ENCODE measurements at places on chromosomes 11 and 22.

GRCh38 chr11:587978-588380, 11.7 kb downstream of the PHRF1 start:
- peak; percentile 37 for DNase-seq

DNA sequence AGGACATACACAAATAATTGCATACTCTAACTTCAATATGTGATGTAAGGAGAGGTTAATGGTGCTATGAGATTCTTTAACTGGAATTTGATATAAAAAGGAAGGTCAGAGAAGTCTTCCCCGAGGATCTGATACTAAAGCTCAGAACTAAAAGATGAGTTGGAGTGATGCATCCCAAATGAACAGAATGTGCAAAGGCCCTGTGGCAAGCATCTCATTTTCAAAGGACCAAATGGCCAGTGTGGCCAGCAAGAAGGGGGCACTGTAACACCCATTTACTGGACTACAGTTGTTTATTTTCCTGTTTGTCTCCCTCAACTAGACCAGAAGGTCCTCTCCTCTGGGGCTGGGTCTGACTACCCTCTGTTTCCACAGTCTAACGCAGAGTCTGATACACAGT, 114.9 kb upstream of the ASPHD2 start:
- DNase-seq: no peak

DNA sequence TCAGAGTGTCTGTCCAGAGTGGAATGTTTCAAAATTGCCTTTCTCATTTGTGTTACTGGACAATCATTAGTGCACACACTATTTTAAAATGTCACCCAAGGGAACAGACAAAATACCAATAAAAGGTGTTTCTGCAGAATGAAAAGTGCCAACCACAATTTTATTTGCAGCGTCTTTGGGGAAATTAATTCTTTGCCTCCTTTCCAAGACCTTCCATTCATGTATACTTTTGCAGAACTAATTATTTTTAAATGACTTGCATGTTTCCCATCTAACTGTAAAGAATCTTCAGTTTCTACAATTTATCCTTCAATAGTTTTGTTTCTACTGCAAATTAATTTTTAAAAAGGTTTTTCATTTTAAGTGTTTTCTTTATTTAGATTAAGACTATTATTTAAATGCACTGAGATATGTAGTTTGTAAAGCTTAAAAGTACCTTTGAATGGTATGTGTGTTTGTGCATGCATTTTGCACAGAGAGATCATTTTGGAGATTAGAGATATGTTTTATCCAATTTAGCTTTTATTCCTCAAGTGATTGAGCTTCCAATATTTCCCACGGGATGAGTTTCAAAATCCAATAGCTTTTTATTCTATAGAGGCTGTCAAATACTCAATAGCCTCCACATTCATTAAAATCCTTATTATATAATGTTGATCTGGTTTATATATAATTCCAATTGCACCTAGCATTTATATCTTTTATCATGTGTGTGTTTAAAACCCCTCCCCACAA, 1235.7 kb downstream of the LRRC4C start:
- DNase-seq: no peak

GRCh38 chr22:40414311-40414710, 43.9 kb downstream of the SGSM3 start:
- DNase-seq: no peak

- DNase-seq: no peak
These were observed 7.3 kb downstream of the DNAL4 start for GRCh38 chr22:38786631-38787030.

DNA sequence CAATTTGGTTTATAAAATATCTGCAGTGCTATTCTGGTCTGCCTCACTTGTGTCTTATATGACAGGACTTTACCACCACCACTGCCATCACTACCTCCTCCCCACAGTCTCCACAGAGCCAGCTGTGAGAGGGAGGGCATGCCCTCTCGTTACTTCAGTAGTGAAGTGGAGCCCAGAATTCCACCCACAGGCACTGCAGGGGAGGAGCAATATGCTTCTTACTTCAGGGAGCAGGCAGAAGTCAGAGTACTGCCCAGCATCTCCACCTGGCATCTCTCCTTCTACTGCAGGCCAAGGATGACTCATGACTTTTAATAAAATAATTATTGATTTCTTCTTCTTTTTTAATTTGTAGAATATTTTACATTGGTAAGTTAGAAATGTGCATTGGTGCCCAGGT, 255.5 kb downstream of the DYNC2H1 start:
- no peak for DNase-seq

- DNase-seq: no peak
These were observed 62.2 kb downstream of the MYEOV start for GRCh38 chr11:69355959-69356702.

GRCh38 chr11:68390315-68390714, 70.2 kb upstream of the PPP6R3 start:
- no peak for DNase-seq

DNA sequence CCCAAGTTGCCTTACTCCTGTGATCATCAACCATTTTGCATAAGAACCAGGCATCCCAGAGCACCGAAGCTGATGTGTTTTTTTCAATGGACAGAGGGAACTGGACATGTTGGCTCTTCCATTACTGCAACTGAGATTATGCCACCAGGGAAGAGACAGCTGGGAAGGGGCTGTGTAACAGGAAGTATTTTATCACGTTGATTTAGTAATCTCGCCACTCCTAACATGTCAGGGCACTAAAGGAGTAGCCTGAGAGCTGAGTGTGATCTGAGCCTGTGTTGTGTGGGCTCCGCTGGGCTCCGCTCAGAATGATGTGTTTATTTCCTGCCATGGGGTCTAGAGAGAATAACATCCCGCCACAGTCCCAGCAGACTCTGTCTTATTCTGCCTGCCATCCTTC, 165.4 kb downstream of the GRIK4 start:
- DNase-seq: no peak

- DNase-seq: no peak
These were observed 126.3 kb downstream of the CADM1 start for GRCh38 chr11:115377882-115378296.

- no peak for DNase-seq
These were observed 983.3 kb downstream of the OPCML start for GRCh38 chr11:132549001-132549400.

DNA sequence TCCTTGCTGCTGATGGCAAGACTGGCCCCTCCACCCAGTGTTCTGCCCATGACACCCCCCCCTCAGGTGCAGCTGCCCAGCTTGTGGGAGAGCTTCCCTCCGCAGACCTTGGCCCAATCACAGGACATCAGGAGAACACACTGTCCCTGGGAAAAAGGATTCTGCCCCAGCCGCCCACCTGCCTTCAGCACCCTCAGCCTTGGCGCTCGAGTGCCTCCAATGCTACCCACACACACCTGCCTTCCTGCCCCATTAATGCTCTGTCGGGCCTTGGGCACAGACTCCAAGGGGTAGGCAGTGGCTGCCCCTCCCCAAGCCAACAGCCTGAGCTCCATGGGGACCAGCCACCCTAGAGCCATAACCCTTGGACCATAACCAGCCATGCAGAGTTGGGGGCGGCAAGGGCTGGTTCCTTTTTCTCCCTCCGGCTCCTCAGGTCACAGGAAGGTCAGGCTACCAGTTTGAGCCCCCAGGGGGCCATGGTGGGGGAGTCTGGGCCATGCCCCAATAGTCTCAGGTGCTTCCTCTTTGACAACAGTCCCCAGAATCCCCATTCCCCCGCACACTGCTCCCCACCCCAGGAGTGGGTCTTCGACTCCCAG, 1.3 kb upstream of the ZNF70 start:
- no peak for DNase-seq

DNA sequence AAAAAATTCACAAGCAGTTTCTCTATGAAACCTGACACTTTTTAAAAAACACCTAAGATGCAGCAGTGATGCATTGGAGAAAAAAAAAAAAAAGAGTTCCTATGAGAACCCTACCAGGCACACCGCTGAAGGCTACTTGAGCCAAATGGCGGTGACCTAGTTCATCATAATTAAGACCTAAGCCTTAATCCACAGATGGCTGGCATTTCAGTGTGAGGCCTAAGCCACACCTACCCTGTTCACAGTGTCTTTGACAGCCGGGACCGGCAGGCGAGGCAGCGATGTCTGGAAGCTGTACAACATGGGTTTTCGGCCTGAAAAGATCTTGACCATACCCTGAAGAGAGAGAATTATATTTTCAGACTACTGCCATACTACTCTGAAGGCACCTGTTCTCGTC, 38.0 kb downstream of the CPT1A start:
- DNase-seq: no peak

DNA sequence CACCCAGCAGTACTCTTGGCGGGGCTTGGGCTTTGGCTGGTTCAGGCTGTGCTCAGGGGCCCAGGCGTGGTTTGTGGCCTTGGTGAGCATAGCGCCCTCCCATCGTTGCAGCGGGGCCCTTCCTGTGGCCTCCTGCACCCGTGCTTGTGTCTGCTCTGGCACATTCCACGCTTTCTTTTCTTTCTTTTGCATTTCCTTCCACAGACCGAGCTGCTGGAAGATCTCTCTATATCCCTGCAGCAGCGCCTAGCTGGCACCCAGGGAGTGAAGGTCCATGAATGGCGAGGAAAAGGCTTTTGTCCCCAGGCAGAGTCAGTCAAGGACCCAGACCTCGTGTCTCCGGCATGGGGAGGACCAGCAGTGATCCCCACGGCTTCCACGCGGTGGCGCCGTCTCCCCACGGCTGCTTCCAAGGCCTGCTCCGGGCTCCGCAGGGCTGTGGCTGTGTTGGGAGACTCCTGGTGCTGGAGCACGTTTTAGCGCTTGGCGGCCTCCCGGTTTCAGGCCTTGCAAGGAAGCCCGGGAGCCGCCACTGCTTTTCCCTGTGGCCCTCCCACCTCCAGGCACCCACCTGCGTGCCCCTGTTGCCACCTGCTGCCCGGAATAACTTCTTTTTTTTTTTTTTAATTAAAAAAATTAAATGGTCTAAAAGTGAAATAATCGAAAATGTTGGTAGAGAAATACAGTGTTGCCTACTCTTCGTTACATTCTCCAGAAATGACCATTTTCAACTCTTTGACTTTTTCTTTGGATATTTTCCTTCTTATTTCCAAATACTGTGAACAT, 28.5 kb downstream of the GLB1L2 start:
- peak; percentile 32 for DNase-seq

DNA sequence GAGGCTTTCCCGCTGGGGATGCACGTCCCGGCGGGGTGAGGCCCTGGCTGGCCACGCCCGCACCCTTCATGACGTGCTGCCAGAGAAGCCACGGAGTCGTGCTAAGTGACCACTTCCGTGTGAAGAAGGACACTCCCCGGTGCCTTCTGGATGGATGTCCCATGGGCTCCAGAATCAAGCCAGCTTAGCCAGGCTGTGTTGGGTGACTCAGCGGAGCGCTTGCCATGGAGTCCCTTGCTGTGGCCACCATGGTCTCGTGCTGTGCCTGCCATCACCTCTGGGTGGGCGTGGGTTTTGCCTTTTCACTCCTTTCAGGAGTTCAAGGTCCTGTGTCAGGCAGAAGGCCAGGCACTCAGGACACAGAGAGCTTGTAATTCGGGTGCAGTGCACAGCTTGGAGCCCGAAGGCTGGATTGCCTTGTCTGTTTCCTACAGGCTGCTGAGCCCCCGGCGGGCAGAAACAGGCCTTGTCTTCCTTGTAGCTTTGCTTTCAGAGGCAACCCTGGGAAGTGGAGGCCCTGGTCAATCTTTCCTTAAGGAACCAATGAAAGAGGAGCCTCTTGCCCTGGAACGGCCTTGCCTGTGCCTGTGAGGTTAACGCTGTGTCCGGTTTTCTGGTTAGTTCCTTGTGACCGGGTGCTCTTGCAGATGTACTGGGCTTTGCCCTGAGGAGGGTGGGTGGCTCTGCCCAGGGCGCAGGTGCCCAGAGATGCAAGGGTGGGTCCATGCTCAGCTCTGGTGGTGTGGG, 268.6 kb downstream of the TBC1D22A start:
- DNase-seq: no peak

GRCh38 chr22:28241656-28242290, 322.7 kb upstream of the PITPNB start:
- no peak for DNase-seq

GRCh38 chr11:58254936-58255335, 13.1 kb downstream of the OR10W1 start:
- no peak for DNase-seq

DNA sequence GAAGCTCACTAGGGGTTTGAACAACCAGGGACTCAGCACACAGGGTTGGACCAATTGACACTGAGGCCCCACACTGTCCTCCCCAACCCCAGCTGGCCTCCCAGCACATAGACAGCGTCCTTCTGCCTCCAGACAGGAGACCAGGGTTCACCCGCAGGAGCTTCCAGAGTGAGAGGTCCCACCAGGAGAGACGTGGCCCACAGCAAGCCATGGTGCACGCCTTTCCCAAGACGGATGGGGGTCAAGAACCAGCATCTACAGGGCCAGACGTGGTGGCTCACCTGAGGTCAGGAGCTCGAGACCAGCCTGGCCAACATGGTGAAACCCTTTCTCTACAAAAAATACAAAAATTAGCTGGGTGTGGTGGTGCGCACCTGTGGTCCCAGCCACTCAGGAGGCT, 12.1 kb upstream of the SIGIRR start:
- DNase-seq: no peak

- DNase-seq: peak; percentile 67
These were observed 88.4 kb downstream of the UBASH3B start for GRCh38 chr11:122743949-122744348.

GRCh38 chr11:86438685-86439084, 64.0 kb downstream of the CCDC81 start:
- DNase-seq: no peak

DNA sequence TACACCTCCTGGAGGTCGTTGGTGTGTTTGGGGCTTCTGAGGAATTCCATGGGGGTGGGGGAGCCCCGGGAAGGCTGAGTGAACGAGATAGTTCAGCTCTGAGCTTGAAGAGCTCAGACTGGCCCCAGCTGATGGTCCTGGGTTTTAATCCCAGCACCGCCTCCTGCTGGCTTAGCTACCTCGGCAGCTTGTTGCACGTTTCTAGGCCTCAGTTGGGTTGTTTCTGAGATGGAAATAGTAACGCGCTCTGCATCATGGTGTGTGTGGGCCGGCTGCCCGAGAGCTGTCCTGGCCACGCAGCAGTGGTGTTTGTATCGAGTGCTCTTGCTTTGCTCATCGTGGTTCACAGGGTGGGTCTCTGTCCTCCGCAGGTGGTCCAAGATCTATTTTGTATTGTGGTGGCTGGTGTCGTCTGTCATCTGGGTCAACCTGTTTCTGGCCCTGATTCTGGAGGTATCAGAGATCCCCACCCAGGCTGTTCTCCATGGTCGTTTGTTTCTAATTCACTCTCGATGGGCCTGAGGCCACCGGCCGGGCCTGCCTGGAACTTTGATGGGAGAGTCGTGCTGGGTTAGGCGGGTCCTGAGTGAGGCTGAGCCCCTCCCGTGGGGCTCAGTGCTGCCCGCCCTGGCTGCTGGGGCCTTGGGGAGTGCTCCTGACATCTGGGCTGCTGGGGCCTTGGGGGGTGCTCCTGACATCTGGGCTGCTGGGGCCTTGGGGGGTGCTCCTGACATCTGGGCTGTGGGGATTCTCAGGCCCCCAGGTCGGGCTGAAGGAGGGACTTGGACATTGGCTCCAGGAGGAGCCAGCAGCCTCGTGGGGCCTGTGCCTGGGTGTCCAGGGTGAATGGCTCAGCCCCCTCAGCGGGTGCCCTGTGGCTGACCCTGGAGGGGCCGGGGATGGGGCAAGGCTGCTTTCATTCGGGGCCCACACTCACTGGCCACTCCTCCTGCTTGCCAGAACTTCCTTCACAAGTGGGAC, 37.7 kb downstream of the TPCN2 start:
- DNase-seq: no peak
